Liver (tissue), 10 donors: ENCODE measurements at places on chromosomes 5 and 9. TPM values are rescaled to one million over a fixed set of nuclear protein-coding genes. Genes with fewer than 3 reads are reported as not detected.

Gene PTPN3
- polyA plus RNA-seq: 26.8 TPM

GRCh38 chr5:7320701-7321301 is 75.1 kb upstream of the ADCY2 start:
- H3K4me3 ChIP-seq: no peak overlapping the region
- no peak for DNase-seq
- H3K27me3 ChIP-seq: no peaks in the 10 kb centered on the region

Gene F12
- 328 TPM for polyA plus RNA-seq

DNA sequence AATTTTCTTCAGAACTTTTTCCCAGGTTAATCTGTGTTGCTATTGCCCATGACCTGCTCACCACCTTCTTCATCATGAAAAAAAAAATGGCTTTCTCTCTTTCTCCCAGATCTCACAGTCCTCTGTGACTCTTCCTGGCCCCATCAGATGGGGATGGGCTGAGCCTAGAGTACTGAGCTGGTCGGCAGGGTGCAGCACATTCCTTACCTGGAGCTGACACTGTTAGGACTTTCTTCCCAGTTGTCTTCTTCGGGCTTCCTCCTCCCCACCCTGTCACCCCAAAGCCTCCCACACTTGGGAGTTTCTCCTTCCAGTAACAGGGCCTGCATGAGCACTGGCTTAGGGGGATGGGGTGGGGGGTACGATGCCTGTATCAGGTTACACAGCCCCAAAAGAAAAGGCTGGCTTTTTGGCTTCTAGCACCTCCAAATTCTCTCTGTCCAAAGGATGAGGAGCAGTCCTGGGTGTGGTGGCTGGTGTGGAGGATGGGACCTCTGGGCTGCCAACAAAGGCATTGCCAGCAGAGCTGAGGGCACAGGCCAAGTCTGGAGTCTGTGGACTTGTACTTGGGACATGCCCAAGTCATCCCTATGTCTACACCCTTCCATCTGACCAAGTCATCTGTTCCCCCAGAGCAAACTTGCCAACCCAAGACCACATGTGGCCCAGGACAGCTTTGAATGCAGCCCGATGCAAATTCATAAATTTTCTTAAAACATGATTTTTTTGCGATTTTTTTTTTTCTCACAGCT is 68.0 kb upstream of the HSPA9 start:
- H3K4me1 ChIP-seq: no peaks in the 10 kb centered on the region
- H3K4me3 ChIP-seq: no peak overlapping the region
- no peaks in the 10 kb centered on the region for H3K36me3 ChIP-seq
- DNase-seq: no peak
- no peak overlapping the region for H3K27ac ChIP-seq

GRCh38 chr5:42131081-42131480 is 206.0 kb downstream of the FBXO4 start:
- no peaks in the 10 kb centered on the region for H3K36me3 ChIP-seq
- no peaks in the 10 kb centered on the region for H3K4me1 ChIP-seq
- no peaks in the 10 kb centered on the region for H3K27me3 ChIP-seq
- no peak overlapping the region for H3K4me3 ChIP-seq
- no peak overlapping the region for H3K27ac ChIP-seq
- DNase-seq: no peak

DNA sequence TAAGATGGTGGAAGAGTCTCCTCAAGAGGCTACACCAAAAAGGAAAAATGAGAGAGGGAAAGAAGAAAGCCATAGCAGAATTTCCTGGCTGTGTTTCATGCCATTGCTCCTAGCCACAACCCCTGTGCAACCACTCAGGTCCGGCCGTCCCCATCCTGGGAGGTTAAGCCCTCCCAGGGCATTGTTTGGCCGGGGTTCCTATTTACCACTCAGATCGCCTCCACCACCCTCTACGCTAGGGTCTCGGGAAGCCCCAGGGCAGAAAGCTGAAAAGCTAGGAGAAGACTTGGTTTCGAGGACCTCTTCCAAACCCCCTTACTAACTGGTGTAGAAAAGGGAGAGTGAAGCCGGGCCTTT is 715 bp downstream of the RC3H2 start:
- H3K4me1 ChIP-seq: peaks cover 21% of the 10 kb centered on the region
- no peaks in the 10 kb centered on the region for H3K27me3 ChIP-seq
- H3K4me3 ChIP-seq: peak overlapping the region; percentile 85

Gene TAF1L
- polyA plus RNA-seq: not detected

Gene PCDHB10
- polyA plus RNA-seq: 0.07 TPM

Gene GRM6
- not detected for polyA plus RNA-seq

Gene SLC1A3
- polyA plus RNA-seq: 2.2 TPM

DNA sequence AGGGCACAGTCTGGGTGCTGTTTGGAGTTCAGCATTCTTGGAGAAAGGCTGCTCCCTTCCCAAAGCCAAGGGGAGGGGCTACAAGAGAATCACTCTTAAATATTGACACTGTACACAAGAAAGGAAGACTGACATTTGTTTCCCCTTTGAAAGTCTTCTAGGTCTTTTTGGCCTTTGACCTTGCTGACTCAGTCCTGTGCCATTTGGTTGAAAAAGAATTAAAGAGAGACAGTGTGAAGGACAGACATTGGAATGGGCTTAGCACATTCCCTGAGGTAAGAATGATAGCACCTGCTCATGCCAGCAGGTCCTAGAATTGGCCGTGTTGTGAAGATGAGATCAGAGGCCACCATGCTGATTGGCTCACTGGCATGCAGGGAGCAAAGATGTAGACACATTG is 271.4 kb upstream of the ZNF608 start:
- no peak for DNase-seq
- no peaks in the 10 kb centered on the region for H3K27me3 ChIP-seq
- H3K4me1 ChIP-seq: no peaks in the 10 kb centered on the region
- no peaks in the 10 kb centered on the region for H3K36me3 ChIP-seq

- no peaks in the 10 kb centered on the region for H3K27me3 ChIP-seq
- H3K4me1 ChIP-seq: no peaks in the 10 kb centered on the region
- H3K36me3 ChIP-seq: no peaks in the 10 kb centered on the region
- H3K27ac ChIP-seq: no peak overlapping the region
- peak; percentile 25 for DNase-seq
Measured at GRCh38 chr5:135238622-135239452, 160.2 kb downstream of the MACROH2A1 start.

DNA sequence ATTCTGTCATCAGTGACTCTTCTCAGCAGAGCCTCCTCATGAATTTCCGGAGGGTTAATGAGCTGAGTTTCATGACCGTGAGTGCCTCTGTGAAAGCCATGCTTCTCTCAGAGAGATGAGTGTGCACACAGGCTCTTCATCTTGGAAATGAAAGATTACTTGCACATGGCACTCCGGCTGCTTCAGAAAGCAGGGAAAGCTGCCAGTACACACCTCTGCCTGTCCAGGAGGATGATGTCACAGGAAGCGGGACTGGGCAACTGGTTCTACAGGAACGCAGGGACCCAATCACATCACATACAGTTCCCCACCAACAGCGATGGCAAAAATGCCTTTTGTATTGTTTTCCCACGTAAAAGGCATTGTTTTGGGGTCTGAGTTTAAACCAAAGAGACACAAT is 286.0 kb upstream of the DAP start:
- no peaks in the 10 kb centered on the region for H3K4me1 ChIP-seq
- H3K4me3 ChIP-seq: no peak overlapping the region
- no peaks in the 10 kb centered on the region for H3K36me3 ChIP-seq
- no peak overlapping the region for H3K27ac ChIP-seq
- no peaks in the 10 kb centered on the region for H3K27me3 ChIP-seq
- no peak for DNase-seq

Gene PCDHGA1
- polyA plus RNA-seq: 0.05 TPM

GRCh38 chr5:103519550-103519949 is 43.0 kb downstream of the NUDT12 start:
- H3K27me3 ChIP-seq: no peaks in the 10 kb centered on the region
- H3K4me1 ChIP-seq: no peaks in the 10 kb centered on the region

DNA sequence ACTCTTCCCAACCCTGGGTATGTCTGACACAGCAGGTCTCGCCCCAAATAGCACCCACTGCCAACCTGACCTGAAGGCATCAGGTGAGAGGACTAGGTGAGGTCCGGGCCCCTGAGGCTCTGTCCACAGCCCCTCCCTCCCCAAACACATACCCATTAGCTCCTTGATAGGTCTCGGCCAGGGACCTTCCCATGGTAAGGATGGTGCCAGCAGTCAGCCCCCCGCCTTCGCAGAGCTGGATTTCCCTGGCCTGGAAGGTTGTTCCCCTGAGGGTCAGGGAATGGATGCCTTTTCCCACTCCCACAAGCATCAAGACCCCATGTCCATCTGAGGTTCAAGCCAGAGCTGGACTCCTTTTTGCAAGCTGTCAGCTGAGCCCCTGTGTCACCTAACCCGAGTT is 2.7 kb downstream of the ENHO start:
- no peaks in the 10 kb centered on the region for H3K27me3 ChIP-seq
- peaks cover 16% of the 10 kb centered on the region for H3K4me1 ChIP-seq
- no peak for DNase-seq
- H3K36me3 ChIP-seq: no peaks in the 10 kb centered on the region

Gene CEP72
- polyA plus RNA-seq: 1.4 TPM

Gene SMIM33
- polyA plus RNA-seq: not detected

Gene C5orf52
- polyA plus RNA-seq: not detected

DNA sequence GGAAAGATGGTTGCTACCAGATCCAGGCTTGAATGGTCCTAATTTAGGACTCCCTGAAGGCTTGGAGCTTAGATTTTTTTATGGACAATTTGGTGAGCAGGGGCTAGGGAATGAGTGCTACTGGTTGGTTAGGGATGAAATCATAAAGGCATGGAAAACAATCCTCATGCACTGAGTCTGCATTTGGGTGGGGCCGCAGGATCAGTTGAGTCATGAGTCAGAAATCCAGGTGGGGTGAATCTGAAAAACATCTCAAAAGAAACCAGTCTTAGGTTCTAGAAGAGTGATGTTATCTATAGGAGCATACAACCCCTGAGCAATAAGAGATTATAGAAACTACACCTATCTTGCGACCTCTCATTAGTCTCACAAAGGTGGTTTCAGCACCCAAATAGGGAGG is 300.0 kb downstream of the KIF4B start:
- no peaks in the 10 kb centered on the region for H3K36me3 ChIP-seq
- no peak overlapping the region for H3K4me3 ChIP-seq
- no peak overlapping the region for H3K27ac ChIP-seq
- no peaks in the 10 kb centered on the region for H3K27me3 ChIP-seq
- no peak for DNase-seq
- H3K4me1 ChIP-seq: no peaks in the 10 kb centered on the region

DNA sequence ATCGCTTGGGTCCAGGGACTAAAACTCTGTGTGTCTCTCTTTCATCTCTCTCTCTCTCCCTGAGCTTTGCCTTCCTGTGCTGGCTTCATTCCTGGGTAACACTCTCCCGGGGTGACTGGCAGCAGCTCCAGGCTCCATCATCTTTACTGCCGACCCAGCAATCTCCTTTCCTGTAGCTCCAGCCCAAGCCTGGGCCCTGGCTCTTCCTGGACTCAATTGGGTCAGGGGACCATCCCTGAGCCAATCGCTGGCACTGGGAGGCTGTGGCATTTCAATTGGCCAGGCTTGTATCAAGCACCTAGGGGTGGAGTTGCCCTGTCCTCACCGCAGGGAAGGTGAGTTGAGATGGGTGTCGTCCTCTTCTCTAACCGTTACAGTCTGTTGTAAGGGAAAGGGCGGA is 31.9 kb downstream of the FAM240B start:
- no peaks in the 10 kb centered on the region for H3K36me3 ChIP-seq
- H3K4me1 ChIP-seq: no peaks in the 10 kb centered on the region
- no peak overlapping the region for H3K27ac ChIP-seq
- no peak for DNase-seq
- H3K27me3 ChIP-seq: no peaks in the 10 kb centered on the region
- H3K4me3 ChIP-seq: no peak overlapping the region

Gene SLC12A7
- 30.8 TPM for polyA plus RNA-seq

Gene NIM1K
- polyA plus RNA-seq: 0.15 TPM

Gene CD14
- polyA plus RNA-seq: 277 TPM

DNA sequence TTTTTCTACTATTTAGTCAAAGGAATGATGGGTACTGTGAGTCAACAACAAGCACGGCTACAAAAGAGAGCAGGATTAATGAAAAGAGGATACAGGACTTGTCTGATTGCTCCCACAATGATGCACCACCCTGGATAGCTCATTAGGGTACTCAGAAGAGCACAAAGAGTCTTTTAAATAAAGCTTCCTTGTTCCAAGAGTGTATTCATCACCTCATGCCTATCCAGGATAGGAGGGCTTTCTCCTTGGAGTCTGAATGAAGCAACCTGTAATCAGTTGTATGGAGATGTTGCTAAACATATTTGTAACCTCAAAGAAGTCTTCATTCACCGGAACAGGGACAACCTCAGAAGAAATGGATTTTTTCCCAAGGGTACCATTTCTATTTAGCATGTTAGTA is 219.5 kb upstream of the TMEM161B start:
- no peaks in the 10 kb centered on the region for H3K36me3 ChIP-seq
- DNase-seq: no peak
- no peaks in the 10 kb centered on the region for H3K4me1 ChIP-seq
- no peaks in the 10 kb centered on the region for H3K27me3 ChIP-seq
- no peak overlapping the region for H3K27ac ChIP-seq

DNA sequence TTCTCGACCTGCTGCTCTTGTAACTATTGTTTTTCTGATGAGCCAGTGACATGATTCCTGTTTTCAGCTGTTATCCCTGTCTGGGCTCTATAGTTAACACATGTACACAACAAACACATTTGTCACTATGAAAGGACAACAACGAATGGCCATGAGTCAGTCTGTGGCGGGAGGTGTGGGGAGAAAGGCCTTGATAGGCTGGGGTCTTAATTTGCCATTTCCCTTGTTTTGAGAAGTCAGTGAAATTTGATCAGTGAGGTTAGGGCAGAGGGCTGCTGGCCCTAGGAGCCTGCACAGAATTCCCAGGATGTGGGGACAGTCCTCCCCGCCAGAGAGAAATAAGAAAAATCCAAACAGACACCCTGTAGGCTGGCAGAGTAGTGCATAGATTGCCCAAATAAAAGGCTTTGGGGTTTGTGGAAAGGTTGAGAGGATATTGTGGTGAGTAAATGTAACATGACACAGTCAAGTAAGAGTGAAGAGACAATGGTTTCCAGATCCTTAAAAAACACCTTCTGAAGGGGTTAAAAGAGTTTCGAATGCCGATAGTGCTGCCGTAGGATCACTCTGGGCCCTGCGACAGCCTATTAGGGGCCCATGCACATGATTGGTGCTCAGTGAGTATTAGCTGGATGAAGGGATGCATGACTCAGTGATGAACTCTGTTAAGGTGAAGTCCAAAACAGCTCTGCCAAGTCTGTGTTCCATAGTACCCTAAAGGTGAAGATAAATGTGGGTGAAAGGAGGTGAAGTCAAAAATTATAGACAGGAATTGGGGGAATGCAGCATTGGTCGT is 110.9 kb upstream of the PRRC1 start:
- H3K27ac ChIP-seq: no peak overlapping the region
- H3K4me1 ChIP-seq: peaks cover 13% of the 10 kb centered on the region
- H3K27me3 ChIP-seq: no peaks in the 10 kb centered on the region
- no peak overlapping the region for H3K4me3 ChIP-seq

GRCh38 chr9:24257726-24258125 is 288.0 kb downstream of the IZUMO3 start:
- no peaks in the 10 kb centered on the region for H3K4me1 ChIP-seq
- no peaks in the 10 kb centered on the region for H3K36me3 ChIP-seq
- H3K4me3 ChIP-seq: no peak overlapping the region

- H3K4me3 ChIP-seq: no peak overlapping the region
- H3K27me3 ChIP-seq: no peaks in the 10 kb centered on the region
- DNase-seq: no peak
- no peaks in the 10 kb centered on the region for H3K4me1 ChIP-seq
Measured at GRCh38 chr5:79842006-79842881, 148.8 kb downstream of the MTX3 start.
